Activated CD4-positive, alpha-beta memory T cell treated with anti-CD3 and anti-CD28 coated beads, Interleukin-2, amount 10 ng/mL, durations not matched to agents 7 days and 5 days (primary cell): ENCODE measurements at places on chromosomes 6 and 20.

DNA sequence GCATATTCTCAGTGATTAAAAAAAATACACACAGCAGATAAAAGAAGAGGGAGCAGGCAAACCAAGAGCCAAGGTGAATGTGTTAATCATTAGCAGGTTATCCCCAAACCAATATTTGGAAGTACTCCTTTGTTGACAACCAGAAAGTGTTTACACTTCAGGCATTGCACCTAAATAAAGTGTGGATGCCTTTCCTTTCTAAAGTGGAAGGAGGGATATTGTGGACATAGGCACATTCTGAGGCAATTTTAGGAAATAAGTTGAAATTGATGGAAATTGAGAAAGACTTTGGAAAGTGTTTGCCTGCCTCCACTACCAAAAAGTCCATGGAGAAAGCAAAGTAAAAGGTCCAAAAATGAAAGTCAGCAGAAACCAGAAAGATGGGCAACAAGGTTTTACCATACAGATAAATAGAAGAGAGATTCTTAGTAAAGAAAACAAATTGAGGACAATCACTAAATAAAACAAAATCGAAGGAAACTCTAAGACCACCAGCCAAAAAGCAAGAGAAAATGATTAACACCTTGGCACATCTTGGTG, 22.9 kb downstream of the SLC17A2 start:
- DNase-seq, result no peak

- no peak for DNase-seq
Observed at GRCh38 chr6:121855521-121855920, 420.1 kb downstream of the GJA1 start.

- no peak for DNase-seq
Observed at GRCh38 chr6:97203343-97203742, 79.7 kb downstream of the MMS22L start.

DNA sequence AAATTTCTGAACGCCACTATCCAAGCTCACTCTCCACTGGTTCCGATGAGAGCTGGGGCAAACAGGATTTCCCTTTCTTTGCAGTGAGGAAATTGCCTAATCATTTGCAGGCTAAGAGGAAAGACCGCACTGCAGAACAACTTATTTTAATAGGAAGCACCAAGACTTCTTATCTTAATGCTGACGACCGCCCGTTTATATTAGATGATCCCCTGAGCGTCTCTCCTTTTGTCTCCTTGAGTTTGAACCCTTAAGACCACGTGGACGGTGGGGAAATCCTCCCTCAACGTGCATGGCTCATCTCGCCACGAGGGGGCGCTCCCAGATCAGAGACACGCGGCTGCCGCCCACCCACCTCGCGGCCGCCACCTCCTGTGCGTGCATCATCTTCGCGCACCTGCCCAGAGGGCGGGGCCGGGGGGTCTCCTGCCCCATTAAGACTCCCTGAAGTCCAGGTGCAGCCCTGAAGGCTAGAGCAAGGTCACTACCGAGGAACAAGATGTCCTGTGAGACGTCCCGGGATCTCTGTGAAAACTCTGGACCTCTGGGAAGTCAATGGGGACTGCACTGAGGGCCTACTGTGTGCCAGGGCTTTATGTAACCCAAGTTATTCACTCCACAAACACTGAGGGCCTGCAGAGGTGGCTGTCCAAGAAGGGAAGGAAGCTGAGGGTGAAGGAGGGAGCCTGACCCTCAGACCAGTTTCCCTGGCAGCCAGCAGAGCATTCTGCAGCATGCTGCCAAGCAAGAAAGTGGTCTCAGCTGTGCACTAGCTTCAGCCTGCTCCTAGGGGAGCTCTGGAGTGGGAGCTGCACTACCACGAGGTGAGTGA, 28.1 kb downstream of the PDYN start:
- peak; percentile 72 for DNase-seq

GRCh38 chr6:43953256-43953655, 174.0 kb downstream of the MRPL14 start:
- DNase-seq, result peak; percentile 11
